Caudate nucleus (tissue), 63 donors: ENCODE measurements at places on chromosomes 2 and 18.
A peak's percentile ranks its signal among the peaks of the same experiment; 100 is the strongest.

DNA sequence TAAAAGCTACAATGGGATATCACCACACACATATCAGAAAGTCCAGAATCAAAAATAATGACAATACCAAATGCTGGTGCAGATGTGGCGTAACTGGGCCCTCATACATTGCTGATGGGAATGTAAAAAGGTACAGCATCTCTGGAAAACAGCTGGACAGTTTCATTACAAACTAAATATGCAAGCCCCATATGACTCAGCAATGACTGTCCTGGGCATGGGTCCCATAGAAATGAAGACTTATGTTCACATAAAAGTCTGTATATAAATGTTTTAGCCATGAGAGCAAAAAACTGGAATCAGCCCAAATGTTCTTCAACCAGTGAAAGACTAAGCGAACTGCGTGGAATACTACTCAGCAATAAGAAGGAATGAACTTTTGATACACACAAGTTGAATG is 56.7 kb downstream of the ALPK2 start:
- DNase-seq = no peak

DNA sequence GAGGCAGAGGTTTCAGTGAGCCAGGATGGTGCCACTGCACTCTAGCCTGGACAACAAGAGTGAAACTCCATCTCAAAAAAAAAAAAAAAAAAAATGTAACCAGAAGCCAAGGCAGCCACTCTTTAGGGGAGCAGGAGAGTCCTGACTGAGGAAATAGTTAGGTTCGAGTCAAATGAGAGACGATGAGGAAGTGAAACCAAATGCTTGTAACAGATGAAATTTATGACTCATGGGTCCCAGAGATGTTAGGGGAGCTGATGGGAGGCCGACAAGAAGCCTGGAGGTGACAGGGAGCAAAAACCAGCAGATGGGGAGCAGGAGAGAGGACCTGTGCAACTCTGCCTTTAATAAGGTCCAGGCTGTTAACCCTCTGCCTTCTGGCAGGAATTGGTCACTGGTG is 756.1 kb upstream of the DDX18 start:
- DNase-seq = no peak

DNA sequence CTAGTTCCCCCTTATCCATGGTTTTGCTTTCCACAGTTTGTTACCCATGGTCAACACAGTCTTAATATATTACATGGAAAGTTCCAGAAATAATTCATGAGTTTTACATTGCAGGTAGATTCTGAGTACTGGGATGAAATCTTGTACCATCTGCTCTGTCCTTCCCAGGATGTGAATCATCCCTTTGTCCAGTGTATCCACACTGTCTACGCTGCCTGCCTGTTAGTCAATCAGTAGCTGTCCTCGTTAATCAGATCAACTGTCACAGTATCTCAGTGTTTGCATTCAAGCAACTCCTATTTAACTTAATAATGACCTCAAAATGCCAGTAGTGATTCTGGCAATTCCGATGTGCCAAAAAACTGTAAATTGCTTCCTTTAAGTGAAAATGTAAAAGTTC is 76.3 kb downstream of the DYNC1I2 start:
- DNase-seq = no peak

DNA sequence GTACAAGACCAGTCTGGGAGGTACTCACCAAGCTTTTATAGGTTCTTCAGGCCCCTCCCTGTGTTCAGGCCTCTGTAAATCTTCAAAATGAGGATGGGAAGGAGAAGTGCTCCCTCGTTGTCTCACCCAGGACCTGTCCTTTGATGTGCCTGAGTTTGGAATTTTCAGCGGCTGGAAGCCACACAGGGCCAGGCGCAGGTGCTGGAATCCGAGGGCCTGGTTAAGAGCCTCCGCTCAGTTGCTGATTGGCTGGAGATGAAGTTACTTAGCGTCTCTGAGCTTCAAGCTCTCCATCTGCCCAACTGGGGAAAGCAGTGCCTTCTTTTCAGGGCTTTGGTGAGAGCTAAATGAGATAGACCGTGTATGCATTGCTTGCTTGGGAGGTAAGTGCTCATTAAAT is 30.0 kb downstream of the HJURP start:
- no peak for DNase-seq

- peak; percentile 21 for DNase-seq
These were observed 47.5 kb upstream of the SP3 start for GRCh38 chr2:174012347-174013314.

DNA sequence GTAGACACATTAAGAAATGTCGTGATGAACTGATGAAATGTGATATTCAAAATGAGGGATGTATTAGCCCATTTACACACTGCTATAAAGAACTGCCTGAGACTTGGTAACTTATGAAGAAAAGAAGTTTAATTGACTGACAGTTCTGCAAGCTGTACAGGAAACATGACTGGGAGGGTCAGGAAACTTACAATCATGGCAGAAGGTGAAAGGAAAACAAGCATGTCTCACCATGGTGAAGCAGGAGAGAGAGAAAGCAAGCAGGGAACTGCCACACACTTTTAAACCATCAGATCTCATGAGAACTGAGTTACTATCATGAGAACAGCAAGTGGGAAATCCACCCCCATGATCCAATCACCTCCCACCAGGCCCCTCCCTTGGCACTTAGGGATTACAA is 1010.8 kb upstream of the CELF4 start:
- no peak for DNase-seq
